Subcutaneous adipose tissue (tissue), 4 donors: ENCODE measurements at places on chromosomes 11 and 22. TPM values are rescaled to one million over a fixed set of nuclear protein-coding genes. Genes with fewer than 3 reads are reported as not detected.

Gene NCAM1
- total RNA-seq: 1.0 TPM

Gene PLEKHA7
- total RNA-seq: 15.3 TPM

Gene NDUFV1
- 213 TPM for total RNA-seq

Gene OR8A1
- not detected for total RNA-seq

Gene OSM
- total RNA-seq: 7.3 TPM

Gene RAB36
- 0.49 TPM for total RNA-seq
